ENCODE measurements at places on chromosomes 5 and 9.
A peak's percentile ranks its signal among the peaks of the same experiment; 100 is the strongest.

DNA sequence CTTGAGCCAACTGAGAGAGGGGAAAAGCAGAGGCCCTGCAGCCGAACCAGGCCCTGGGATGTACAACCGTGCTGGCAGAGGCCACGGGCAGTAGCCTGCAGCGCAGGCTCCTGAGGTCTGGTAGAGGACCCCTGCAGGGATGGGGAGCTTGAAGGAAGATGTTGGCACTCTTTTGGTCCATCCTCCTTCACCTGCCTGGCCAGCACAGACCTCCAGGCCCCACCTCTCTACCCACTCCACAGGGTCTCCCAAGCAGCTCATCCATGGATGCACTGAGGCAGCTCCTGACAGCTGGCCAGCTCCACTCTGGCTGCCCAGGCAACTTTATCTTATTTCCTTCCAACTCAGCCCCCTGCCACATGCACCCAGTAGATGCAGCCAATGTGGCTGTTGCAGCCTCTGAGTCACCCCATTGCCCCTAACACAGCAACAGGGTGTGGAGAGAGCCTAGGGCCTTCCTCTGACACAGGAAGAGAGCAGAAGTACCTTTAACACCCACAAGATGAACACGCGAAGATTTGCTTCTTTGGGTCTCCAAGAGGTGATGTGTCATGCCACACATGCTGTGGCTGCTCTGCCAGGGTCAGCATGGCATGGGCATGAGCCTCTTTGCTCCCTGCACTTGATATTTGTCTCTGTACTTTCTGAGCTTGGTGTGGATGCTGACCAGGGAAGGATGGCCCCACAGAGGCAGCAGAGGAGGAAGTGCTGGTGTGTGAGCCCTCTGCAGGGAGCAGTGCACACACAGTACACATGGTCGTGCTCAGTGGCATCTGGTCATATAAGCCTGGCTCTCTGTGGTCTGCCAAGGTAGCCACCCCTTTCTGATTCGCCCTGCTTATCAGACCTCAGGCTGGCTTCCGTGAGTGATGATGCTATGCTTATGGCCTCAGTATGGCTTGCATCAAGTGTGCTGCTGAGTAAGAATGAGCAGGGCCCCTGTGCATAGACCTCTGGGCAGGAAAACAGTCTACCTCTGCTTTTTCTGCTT lies 117.2 kb downstream of the NRG2 start:
- no peak for DNase-seq

DNA sequence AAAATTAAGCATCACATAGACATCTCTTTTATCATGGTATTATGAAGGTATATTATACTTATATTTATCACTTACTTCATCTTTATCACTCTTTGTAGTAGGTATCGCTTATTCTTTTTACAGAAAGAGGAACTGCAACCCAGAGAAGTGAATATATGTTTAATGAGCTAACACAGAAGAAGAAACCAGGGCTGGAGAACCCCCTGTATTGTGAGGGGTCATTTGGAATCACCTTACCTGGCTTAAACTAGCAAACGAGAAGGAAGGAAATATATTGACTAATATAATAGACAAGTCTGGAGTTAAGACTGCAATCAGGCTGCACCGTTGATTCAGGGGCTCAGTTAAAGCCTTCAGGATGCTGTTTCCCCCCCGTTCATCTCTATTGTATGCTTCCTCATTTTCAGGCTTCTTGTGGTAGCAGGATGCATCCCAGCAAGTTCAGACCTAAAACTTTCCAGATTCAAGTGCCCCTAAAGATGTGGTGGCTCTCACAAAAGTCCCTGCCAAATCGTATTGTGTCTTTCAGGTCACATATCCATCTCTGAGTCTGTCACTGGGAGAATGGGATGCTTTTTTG lies 146.4 kb downstream of the GCNT1 start:
- DNase-seq: no peak

DNA sequence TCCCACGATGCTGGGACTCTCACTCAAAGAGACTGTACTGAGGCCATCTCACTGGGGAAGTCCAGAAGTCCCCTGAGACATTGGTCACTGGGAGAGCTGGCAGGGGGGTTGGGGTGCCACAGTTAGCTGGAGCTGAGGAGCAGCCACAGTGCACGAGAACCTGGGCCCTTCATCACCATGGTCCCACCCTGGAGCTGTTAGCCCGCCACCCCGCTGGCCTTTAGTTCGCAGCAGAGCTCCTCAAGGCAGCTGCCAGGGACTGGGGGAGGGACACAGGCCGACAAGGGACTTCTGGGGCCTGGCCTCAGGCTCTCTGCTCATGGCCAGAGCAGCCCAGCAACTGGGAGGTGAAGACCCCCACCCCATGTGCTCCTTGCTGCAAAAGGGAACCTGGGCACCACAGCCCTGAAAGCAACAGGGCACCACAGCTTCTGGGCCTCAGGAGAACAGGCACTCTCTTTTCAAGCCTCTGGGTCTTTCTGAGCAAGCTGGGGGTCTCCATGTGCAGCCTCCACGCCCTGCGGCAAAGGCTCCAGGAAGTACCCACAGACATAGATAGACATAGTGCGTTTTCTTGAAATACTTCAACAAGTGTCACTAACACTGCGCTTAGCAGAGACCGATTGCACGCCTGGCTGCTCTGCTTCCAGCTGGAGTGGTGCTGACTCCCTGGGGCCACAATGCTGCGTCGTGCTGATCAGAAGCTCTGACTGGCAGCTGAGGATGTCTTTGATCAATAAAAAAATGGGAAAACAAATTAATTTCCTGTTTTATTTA lies 46.0 kb downstream of the VAV2 start:
- no peak for DNase-seq

GRCh38 chr9:108296056-108296455 lies 559.7 kb downstream of the ACTL7B start:
- DNase-seq: no peak

- DNase-seq: no peak
These were observed 181.2 kb downstream of the PIK3R1 start for GRCh38 chr5:68396722-68397121.

DNA sequence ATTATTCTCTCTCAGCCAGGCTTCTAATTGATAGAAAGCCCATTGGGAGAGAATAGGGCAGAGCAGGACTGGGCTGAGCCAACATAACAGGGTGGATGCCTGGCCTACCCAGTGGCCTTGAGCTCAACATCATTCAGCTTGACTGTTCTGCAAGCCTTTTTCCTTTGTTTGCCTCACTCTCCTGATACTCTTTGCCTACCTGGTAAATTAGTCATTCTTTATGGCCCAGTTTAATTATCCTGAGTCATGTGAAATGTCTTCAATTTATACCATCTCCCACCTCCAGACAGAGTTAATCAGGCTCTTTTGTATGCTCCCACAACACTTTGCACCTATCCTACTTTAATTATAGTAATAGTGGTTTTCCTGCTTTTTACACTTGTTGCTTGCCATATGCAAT lies 13.6 kb downstream of the GLRA1 start:
- no peak for DNase-seq

- no peak for DNase-seq
These were observed 599.3 kb upstream of the TLE4 start for GRCh38 chr9:78972303-78972999.

DNA sequence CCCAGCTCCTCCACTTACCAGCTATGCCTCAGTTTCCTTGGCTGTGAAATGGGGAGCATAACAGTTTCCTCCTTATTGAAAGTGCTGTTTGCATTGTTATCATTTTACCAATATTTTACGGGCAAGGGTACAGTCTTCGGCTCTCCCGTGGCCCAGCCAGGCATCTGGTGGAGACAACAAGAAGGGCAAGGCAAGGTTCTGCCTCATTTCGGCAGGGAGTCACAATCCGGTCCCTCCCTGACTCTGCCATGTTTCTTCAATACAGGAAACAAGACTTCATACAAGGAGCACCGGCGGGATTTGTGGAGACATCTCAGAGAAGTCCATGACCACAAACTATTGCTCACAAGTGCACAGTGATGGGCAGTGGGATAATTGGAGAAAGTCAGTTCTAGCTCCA lies 174.0 kb downstream of the FGF18 start:
- no peak for DNase-seq

DNA sequence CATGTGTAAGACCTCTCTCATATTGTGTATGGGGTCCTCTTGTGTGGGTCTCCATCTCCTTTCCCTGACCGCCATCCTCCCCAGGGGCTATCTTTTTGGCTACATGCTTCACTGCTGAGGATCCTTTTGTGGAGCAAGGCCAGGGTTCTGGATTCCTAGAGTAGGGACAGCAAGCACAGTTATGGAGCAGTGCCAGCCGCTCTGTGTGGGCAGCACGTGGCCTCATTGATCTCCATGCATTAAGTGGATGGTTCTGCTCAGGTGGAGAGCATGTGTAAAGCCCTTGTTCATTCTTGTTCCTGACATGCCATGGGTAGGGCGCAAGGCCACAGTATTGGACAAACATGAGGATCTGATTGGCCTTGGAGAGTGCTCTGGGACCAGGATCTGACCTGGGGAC lies 8.9 kb downstream of the PHF2 start:
- no peak for DNase-seq

- no peak for DNase-seq
These were observed 32.9 kb upstream of the ENTREP1 start for GRCh38 chr9:69292078-69292477.

DNA sequence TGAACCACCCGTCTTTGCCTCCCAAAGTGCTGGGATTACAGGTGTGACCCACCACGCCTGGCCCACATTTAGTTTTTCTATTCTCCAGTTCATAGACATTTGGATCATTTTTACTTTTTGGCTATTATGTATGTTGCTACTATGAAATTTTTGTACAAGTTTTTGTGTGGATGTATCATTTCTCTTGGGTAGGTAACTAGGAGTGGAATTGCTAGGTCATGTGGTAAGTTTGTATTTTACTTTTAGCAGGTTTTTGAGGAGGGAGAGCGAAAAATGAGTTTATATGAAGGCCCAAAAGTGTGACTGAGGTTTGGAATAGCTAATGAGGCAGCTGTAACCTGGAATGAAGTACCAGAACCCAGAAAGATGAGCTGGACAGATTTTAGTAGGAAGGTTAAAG lies 35.2 kb downstream of the ARHGAP26 start:
- DNase-seq: no peak

GRCh38 chr5:1522601-1523479 lies 920 bp downstream of the LPCAT1 start:
- peak; percentile 21 for DNase-seq

DNA sequence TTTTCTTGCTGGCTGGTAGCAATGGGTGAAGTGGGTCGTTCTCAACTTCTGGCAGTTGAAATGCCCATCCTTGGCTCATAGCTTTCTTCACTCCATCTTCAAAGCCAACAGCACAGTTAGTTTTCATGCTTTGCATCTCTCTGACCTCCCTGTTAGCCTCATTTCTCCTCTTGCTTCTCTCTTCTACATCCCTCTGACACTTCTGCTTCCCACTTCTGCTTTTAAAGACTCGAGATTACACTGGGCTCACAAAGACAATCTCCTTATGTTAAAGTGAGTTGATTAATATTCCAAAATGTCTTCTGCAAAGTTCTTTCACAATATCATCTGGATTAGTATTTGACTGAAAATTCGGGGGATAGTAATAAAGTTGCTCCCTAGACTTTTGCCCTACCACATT lies 684.8 kb upstream of the CCNG1 start:
- DNase-seq: no peak

- no peak for DNase-seq
These were observed 44.4 kb downstream of the ZNF474 start for GRCh38 chr5:122173474-122174415.

- DNase-seq: no peak
These were observed 104.2 kb upstream of the MARCHF11 start for GRCh38 chr5:16283791-16284190.

GRCh38 chr5:133520991-133521706 lies 91.2 kb downstream of the FSTL4 start:
- no peak for DNase-seq

DNA sequence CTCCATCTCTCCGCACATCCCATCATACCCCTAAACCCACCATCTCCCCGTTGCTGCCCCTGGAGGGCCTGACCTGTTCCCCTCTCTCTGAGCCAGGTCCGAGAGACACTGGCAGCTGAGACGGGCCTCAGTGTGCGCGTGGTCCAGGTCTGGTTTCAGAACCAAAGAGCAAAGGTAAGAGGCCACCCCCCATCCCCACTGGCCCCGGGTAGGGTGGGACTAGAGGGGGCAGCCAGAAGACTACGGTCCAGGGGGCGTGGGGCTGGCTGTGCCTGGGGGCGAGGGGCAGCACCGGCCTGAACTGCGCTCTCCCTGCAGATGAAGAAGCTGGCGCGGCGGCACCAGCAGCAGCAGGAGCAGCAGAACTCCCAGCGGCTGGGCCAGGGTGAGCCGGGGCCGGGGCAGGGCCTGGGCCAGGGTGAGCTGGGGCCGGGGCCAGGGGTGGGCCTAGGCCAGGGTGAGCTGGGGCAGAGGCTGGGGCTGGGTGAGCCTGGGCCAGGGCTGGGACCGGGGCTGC lies 79.8 kb downstream of the LMX1B start:
- no peak for DNase-seq

DNA sequence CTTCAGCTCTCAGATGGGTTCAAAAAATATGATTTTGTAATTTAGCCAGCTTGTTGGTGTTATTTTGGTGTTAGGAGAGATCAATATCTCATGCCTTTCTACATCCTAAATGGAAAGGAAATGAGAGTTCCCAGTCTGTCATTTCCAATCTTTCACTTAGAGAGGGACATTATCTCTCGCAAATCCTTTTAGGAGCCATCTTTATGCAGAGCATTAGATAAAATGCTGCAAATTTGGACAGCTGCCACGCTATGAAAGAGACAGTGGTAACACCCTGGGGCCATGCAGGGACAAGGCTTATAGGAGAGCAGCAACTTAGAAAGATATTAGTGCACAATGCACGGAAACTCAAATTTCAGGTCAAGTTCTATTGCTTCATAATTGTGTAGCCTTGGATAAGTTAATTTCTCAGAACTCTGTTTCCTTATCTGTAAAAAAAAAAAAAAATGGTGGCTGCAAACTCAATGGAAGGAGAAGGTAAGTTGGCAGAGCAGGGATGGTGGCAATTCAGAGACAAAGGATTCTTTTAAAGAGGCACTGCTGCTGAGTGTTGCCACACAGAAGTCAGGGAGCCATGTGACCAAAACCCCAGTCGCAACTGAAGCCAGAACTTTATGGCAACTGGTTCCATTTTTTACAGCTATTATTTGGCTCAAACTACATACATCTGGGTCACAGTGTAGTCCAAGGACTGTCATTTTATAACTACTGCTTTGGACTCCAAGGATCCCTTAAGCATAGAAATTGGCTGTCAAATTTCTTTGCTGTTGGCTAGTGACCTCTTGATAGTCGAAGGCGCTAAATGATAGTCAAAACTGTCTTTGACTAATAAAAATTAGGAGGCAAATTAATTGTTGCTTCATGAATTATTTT lies 210.2 kb downstream of the FRMD3 start:
- no peak for DNase-seq

DNA sequence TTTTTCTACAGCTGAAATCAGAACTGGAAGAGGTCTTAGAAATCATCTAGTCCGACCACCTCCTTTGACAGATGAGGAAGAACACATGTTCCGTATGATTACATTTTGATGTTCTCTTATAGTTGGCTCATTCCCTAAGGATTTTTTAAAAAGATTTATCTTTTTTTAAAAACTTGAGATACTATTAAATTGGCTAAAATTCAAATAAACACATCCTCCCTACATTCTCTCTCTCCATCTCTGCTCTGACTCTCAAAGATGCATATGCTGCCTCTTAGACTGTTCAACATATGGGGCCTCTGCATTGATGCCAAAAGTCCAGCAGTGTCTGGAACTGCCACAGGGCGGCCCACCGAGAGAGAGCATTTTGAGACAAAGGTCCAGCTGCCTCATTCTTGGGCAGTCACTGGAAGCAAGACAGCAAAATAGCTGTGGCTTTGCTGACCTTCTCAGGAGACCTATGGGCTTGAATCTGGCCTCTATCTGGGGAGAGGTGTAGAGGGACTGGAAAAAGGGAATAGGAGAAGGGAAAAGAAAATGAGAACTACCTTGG lies 12.8 kb upstream of the TSSK1B start:
- DNase-seq: no peak

Measured in activated naive CD4-positive, alpha-beta T cell treated with Interleukin-2 at 50 U/mL for 16 hours (primary cell).